ENCODE measurements at places on chromosomes 7 and 10. TPM values are rescaled to one million over a fixed set of nuclear protein-coding genes. Genes with fewer than 3 reads are reported as not detected.

DNA sequence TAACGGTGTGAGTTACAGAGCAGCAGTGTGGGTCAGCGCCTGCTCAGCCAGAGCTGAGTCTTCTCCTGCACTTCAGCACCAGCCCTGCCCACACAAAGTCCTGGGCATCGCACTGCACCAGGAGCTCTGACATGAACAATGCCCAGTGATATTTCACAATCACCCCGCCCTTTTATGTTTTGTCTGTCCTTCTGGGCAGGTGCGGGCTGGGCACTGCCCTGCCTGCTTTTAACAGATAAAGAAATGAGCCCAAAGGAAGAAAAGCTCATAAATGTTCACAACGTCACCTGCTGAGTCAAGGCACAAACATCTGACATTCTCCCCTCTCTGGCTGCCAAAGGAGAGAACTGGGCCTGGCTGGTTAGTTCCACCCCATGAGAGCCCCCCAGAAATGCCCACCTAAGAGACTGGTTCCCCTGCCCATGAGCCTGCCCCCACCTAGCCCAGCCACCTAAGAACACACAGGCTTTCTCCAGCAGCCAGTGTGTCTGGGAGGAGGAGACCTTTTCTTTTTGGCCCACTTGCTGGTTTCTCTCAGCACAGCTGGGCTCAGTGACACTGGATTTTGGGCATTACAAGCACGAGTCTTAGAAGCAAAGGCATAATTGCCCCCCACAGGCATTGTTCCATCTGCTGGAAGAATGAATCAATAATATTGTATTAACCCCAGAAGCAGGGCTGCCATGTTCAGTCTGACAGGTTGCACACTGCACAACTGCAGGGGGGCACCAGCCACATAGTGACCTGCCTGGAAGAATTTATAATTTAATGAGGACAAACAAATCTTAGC is 22.3 kb downstream of the CALML3 start:
- DNase-seq, result peak; percentile 96

Gene GPR22
- not detected for total RNA-seq

DNA sequence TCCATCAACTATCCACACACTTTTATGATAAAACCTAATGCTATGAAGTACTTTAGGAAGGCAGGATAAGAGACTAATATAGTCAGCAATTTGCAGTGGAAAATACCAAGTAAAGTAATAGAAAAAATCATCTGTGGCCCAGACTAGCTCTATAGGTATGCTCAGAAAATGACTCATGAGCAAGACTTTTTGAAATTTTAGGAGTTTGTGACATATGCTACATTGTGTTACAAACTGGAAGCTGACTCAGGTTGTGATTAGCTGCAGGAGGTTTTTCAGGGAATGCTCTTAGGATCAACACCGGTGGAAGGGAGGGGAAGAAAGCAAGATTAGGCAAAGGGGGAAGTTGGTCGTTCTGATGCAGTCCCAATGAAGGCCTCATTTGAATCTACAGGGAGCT is 56.1 kb downstream of the FEZF1 start:
- DNase-seq, result peak; percentile 20

GRCh38 chr10:12909836-12910185 is 91.7 kb downstream of the CCDC3 start:
- DNase-seq, result no peak

Gene PAPSS2
- 6.8 TPM for total RNA-seq

- no peak for DNase-seq
Measured at GRCh38 chr7:141575164-141575563, 24.0 kb downstream of the AGK start.

DNA sequence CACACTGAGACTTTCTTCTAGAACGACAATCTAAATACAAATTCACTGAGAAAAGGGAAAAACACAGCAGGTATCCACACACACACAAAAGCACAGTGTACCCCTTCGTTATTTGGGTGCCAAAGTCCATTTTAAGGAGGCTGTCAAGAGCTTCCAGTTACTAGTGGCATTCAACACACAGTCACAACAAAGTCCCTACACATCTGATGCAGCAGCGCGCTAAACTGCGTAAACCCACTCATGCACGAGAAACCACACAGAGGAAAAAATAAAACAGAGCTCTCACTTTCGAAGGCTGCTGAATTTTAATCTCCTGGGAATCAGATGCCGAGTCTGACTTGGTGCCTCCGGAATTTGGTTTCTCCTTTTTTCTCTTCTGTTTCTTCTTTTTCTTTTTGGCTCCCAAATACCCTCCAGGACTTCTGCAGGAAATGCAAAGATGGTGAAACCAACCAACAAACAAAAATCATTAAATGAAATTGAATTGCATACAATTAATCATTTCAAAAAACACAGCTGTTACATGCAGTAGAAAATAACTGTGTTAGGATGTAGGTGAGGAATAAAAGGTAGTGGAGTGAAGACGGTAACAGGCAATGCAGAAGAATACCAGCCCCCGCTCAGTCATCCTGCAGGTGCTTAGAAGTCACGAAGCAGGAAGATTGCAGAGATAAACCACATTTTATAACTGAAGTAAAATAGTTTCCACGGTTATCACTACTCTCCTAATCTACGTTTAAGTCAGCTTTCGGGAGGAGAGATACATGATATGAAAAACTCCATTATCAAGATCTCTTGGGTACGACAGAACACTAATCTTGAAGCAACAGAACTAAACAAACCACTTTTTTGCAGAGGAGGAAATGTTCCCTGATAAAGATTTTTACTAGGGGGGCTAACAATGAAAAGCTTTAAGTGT is 27.1 kb downstream of the NMT2 start:
- DNase-seq, result no peak

Gene GPR158
- not detected for total RNA-seq

DNA sequence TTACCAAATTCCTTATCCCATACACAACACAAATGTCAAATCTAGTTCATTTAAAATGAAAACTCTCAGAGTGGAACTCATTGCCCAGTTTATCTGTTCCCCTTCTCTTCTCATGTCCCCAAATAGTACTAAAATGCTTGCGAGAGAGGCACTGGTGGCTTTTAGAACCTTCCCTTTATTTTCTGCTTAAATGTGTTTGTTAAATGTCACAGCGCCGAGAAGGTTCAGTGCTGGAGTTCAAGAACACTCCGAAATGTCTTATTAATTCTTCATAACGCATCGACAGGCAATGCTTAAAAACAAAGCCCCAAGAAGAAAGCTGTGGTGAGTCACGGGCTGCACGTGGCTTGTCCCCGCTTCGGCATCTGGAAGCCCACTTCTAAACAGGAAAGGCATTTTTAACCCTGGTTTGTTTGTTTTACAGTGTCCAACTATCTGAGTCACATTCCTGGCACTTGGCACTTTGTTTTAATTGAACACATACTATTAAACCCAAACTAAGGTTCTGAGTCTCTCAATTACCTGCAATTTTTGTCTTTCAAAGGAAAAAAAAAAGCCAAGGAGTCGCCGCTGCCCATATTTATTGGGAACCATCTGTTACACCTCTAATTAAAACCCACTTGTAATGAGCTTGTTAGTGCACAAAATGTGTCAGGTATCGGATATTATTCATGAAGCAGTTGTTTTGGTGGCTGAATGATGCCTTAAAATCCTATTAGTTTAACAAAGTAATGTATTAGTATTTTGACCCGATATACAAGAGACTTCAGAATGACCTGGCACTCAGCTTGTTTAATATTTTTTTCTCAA is 49.9 kb upstream of the MGMT start:
- DNase-seq, result no peak

Gene MEIG1
- not detected for total RNA-seq

GRCh38 chr7:92953657-92954056 is 117.3 kb upstream of the CDK6 start:
- no peak for DNase-seq

DNA sequence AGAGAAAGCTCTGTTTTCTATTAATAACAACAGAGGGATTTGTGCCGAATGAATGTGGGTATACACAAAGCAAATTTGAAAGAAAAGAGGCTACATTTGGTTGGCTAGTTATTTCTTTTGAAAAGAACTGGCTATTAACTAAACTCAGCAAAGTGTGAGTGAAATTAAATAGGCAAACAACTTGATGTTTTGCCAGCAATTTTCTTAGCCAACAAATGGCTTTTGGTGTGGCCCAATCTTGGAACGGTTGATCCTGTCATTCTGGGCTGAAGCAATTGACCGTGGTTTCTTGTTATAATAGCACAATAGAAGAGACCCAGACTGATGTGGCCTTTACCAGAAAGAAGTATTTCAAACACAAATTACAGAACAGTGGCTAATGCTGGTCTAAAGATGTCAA is 898.6 kb downstream of the KCNMA1 start:
- no peak for DNase-seq

GRCh38 chr10:100829933-100830727 is 82.6 kb upstream of the SLF2 start:
- DNase-seq, result no peak

DNA sequence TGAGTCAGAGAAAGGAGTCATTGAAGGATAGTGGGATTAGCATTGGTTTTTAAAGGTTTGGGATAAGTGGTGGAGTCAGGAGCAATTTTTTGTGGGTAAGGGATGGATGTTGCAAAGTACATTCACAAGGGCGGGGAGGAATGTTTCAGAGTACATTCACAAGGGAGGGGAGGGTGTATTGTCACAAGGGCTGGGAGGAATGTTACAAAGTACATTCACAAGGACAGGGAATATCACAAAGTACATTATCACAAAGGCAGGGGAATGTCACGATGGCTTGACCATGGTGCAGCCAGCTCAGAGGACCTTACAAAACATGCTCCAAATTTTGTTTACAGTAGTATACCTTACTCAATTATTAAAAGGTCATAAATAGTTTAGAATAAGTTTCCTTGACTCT is 30.3 kb downstream of the C1GALT1 start:
- DNase-seq, result no peak

- DNase-seq, result no peak
Measured at GRCh38 chr7:24175603-24176002, 108.4 kb upstream of the NPY start.

Gene LRRC18
- not detected for total RNA-seq

DNA sequence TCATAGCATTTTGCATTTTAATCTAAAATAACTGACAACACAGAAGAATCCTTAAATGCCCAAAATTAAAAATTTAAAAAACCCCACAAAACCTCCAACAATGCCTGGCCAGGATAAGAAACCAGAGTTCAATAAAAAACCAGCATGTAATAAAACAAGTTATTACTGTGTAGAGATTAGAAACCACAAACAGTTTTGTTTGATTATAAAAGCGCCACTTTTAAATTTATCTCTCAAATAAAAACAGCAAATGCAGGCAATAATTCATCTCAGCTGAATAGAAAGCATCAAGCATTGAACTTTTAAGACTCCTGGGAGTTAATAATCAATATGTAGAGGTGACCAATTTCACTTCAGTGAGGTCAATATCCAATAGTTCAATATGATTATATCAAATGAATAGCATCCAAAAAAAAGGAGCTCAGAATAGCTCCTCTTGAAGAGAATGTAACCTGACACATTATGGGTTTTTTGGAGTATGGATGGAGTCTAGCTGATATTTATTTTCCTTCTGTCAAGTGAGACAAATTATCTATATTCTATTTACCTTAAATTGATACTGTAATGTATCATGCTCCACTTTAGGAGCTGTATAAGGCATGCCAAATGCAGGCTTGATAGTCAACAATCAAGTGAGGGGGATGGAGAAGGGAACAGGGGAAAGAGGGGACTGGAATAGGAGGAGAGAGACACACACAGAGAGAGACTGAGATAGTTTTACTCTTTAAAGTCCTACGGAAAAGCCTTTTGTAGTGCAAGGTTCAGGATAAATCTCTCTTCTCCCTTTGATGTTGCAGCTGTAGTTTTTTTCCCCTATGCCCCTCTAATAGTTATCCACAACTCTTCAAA is 130.9 kb downstream of the RSU1 start:
- no peak for DNase-seq

Gene CDK6
- total RNA-seq, result 130 TPM

All from mammary epithelial cell (primary cell).